ENCODE measurements at places on chromosomes 2 and 18.
A peak's percentile ranks its signal among the peaks of the same experiment; 100 is the strongest.

DNA sequence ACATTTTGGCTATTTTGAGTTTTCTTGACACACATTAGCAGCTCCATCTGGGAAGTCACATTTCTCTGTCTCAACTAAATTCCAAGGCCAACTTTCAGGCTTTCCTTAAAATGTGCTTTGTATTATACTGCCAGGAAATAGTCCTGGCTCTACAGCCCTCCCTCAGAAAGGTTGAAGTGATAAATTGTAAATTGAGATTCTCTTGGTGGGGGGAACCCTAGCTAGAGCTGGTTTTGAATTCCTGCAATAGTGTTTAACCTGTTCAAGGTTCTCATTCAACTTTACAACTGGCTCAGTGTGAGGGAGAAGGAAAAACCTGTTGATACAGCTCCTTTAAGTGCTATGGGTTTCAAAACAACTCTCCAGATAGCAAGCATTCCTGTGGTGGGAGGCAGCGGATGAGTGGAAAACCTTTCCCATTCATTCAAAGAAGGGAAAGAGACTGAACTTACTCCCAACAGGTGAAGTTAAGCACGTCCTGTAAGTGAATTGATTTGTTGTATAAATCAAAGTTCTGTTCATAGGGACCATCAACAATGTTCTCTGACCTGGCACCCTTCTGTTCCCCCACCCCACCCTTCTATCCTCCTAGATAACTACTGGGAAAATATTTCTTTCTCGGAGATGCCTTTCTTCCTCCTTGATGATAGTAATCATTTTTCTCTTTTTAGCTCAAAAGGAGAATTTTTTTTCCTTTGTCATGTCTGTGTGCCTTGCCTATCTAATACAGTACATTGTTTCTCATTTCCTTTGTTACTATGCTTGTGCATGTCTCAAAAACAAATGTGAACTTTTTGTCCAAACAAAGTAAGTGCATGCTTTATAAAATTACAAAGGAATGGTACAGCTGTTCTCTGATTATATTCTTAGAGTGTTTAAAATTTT is 44.2 kb upstream of the SLC39A10 start:
- DNase-seq = peak; percentile 35

GRCh38 chr2:200353120-200353519 is 46.6 kb downstream of the SPATS2L start:
- no peak for DNase-seq

- no peak for DNase-seq
Measured at GRCh38 chr2:134985061-134985460, 62.2 kb downstream of the MAP3K19 start.

DNA sequence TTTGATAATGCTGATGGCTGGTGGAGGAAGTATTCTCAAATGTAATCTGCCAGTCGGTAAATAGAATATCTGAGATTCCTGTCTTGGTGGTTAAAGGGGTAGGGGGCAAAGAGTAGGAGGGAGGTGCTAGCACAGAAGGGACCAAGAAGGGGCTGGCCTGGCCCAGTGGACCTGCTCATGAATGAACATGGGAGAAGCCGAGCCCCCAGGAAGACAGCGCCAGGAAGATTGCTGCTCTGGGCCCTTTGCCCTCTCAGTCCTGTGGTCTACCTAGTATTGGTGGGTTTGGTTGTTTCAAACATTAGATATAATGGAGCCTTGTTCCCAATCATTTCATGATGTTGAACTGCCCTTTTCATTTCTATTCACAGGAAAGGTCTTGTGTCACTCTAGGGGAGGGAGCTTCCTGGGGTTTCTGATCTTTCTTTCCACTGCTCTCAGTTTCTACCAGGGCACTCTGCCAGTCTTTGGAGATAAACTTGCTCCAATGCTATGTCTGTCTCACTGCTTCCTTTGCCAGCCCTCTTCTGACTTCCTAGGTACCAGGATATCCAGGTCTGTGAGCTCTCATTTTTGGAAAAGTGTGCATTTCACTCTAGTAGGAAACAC is 5.3 kb upstream of the MOCOS start:
- DNase-seq = no peak

GRCh38 chr2:198611201-198611600 is 806.8 kb downstream of the PLCL1 start:
- DNase-seq = no peak

GRCh38 chr18:60894254-60894945 is 438.8 kb upstream of the CDH20 start:
- DNase-seq = no peak

DNA sequence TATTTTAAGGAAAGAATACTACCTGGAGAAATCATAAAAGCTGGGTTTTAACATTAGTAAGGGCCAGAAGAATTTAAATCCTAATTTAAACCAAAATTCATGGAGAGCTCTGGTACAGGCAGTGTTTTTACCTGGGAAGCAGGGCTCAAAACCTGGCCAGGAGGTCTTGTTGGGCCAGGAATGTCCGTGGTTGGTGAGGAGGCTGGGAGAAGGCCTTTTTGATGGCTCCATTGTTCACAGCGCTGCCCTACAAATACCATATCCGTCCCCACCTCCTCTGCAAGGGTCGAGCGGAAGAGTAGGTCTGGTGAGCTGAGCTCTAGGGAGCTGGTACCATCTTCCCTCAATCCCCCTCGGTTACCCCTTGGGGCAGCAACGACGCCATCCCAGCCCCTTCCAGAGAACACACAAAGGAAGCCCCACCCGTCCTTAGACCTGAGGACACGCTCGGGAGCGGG is 10.9 kb upstream of the HOXD1 start:
- no peak for DNase-seq

GRCh38 chr2:117086943-117087250 is 727.6 kb upstream of the DDX18 start:
- DNase-seq = no peak

- DNase-seq = no peak
Measured at GRCh38 chr2:70967189-70967588, 11.2 kb upstream of the ANKRD53 start.

GRCh38 chr2:217868911-217869334 is 133.9 kb downstream of the TNS1 start:
- no peak for DNase-seq

- no peak for DNase-seq
Measured at GRCh38 chr2:1598800-1599199, 145.5 kb downstream of the PXDN start.
